ENCODE measurements at places on chromosomes 5 and 9. TPM values are rescaled to one million over a fixed set of nuclear protein-coding genes. Genes with fewer than 3 reads are reported as not detected.

GRCh38 chr5:78541086-78541654 lies 107.4 kb downstream of the LHFPL2 start:
- H3K27me3 ChIP-seq = no peaks in the 10 kb centered on the region
- no peak overlapping the region for H3K4me3 ChIP-seq

- peak; percentile 52 for DNase-seq
- H3K27me3 ChIP-seq = no peaks in the 10 kb centered on the region
- H3K4me1 ChIP-seq = no peaks in the 10 kb centered on the region
- no peak overlapping the region for H3K27ac ChIP-seq
These were observed 144.6 kb downstream of the CETN3 start for GRCh38 chr5:90264689-90265544.

DNA sequence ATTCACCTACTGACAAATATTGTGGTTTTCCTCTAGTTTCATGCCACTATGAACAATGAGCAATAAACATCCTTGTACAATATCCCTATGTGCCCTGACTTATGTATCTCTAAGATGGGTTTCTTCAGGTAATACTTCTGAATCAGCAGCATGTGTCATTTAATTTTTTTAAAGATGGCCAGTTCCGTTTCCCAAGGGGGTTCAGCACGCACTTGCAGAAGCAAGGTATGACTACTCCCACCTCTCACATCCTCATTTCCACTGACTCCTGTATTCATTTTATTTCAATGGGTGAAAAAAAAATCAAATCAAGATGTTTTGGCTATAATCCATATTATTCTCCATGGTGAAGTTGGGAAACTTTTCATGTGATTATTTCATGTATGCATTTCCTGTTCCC lies 14.7 kb upstream of the ADAMTS19 start:
- H3K4me1 ChIP-seq = no peaks in the 10 kb centered on the region
- H3K36me3 ChIP-seq = peaks cover 4% of the 10 kb centered on the region
- H3K4me3 ChIP-seq = no peak overlapping the region
- DNase-seq = no peak
- H3K27me3 ChIP-seq = no peaks in the 10 kb centered on the region
- no peak overlapping the region for H3K27ac ChIP-seq

DNA sequence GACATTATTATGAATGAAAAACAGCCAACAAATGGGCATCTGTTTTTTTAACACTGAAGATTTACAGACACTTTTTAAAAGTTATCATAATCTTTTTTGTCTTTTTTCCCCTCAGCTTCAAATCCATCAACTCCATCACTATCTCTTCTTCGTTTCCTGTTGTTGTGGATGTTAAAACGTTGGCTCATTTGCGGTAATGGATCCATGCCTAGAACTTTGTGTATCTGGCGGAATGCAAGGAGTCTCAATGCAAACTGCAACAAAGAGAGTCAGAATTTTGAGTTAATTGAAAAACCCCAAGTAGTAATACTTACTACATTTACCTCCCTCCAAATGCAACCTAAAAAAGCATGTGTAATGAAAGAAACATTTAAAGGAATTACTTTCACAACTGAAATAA lies 42.9 kb upstream of the MTMR12 start:
- H3K36me3 ChIP-seq = peaks cover 39% of the 10 kb centered on the region
- H3K4me3 ChIP-seq = no peak overlapping the region
- no peak for DNase-seq
- no peak overlapping the region for H3K27ac ChIP-seq
- H3K27me3 ChIP-seq = no peaks in the 10 kb centered on the region

GRCh38 chr9:27377811-27378456 lies 81.0 kb upstream of the EQTN start:
- no peaks in the 10 kb centered on the region for H3K36me3 ChIP-seq
- no peak overlapping the region for H3K4me3 ChIP-seq
- peaks cover 9% of the 10 kb centered on the region for H3K4me1 ChIP-seq
- H3K27me3 ChIP-seq = 0 out of 2 replicates have a peak, but pooled peaks cover 2% of the 10 kb centered on the region
- no peak overlapping the region for H3K27ac ChIP-seq

GRPEL2 gene
- 47.3 TPM for total RNA-seq

STK32A gene
- total RNA-seq = 0.99 TPM

Data from H9 (cell line).